Cerebellar nuclear complex (tissue), 1 donor: ENCODE measurements at places on chromosomes 2 and 18.

DNA sequence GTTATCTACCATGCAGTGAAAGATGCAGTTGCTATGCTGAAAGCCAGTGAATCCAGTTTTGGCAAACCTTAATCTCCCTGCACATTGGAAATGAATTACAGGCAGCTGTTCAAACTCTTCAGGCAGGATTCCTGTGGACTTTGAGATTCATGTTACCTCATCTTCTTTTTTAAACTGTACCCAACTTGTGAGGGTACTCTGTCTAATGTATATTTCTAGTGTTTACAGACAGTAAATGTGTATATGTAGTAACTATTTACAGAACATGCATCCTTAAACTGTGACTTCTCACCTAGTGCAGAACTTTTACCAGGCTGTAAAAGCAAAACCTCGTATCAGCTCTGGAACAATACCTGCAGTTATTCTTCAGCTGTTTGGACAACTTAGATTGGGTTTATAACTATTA is 50.9 kb downstream of the KDM3A start:
- DNase-seq, result no peak

GRCh38 chr2:27762951-27763906 is 8.3 kb upstream of the MRPL33 start:
- no peak for DNase-seq

- DNase-seq, result no peak
Measured at GRCh38 chr18:58516514-58517285, 112.2 kb downstream of the ALPK2 start.

DNA sequence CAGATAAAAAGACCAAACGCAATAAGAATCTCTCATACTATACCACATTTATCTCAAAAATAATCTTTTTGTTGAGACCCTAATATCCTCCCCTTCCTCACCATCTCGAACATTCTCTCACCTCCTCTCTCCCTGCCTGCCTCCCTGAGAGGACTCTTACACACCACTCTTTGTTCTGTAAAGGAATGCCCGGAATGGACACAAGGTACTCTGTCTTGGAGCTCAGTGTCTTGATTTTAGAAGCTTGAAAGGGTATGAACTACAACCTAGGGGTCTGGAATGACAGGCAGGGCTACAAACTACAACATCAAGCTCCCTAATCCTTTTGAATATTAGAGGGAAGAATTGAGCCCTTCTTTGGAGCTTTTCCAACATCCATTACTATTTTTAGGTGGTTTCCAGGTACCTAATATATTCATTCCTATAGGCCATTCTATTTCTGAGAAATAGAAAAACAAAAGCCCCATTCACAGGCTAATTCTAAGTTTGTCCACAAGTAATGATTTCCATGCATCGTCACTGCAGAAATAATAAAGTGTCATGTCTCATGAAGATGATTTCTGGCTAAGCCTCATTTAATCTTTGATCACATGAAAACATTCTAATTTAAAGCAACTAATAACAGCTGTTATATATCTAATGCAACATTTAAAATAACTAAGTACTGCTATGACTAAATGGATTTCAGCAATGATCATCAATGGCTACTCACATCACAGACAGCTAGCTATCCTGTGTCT is 60.6 kb downstream of the LRP2 start:
- DNase-seq, result no peak

DNA sequence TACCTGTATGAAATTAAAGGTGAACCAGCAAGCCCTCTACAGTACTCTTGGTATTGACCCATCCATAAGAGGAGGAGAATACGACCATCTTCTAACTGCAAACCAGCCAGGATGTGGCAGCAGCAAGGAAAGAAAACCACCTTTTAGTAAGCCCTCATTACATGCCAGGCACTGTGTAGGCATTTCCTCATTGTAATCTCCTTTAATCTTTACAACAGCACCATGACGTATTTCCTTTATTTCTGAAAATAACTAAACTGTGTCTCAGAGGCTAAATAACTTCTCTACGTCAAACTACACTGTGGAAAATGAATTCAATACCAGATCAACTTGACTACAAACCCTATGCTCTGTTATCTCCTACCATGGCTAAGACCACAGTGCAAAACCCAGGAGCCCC is 18.2 kb downstream of the WDR35 start:
- no peak for DNase-seq

GRCh38 chr18:79578396-79579260 is 101.0 kb upstream of the CTDP1 start:
- no peak for DNase-seq

DNA sequence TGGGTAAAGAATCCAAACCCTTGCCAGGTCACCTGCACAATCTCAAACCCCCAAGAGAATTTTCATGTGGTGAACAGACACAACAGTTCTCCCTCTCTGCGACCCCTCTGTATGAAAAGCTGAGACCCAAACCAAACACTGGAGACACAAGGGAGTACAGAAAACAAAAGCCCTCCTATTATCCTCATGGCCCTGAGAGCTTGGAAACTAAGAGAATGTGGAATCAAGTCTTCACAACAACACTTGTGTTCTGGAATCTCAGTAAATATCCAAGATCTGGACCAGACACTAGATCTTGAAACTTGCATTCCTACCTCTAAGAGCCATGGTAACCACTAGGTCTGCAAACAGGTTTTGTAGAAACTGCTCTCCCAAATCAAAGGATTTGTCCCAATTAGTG is 50.1 kb upstream of the CCDC150 start:
- no peak for DNase-seq

DNA sequence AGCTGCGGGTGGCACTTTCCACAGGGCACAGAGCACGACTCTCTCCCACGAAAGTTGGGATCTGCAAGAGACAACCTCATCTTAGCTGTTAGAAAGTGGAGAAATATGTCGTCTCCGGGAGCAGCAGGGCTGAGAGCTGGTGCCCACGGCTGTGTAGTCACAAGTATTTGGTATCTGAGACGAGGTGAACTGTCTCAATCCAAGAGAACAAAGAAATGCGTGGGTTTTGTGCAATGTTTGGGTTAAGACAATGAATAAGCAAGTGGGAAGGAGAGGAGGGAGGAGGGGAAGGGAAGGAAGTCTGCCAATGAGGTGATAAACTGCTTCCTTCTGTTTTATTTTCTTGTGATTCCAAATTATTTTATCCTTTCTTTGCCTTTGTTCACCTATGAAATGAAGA is 18.0 kb downstream of the DYTN start:
- DNase-seq, result no peak

GRCh38 chr2:178108176-178108575 is 4.1 kb upstream of the RBM45 start:
- DNase-seq, result no peak

- DNase-seq, result no peak
Measured at GRCh38 chr2:140696449-140696848, 1434.4 kb downstream of the LRP1B start.

DNA sequence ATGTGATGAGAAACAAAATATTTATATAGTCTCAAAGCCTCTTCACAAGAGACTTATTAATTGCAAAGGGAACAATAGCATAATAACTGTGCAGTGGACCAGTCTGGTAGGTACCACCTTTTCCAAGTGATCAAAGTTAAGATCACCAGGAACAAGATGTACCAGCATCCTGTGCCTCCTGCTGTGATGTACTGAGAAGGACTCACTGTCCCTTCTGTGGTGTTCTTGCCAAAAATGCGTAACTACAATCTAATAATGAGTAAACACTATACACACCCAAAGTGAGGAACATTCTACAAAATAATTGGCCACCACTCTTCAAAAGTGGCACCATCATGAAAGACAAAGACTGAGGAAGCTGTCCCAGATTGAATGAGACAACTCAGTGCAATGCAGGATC is 14.5 kb downstream of the GNLY start:
- no peak for DNase-seq

DNA sequence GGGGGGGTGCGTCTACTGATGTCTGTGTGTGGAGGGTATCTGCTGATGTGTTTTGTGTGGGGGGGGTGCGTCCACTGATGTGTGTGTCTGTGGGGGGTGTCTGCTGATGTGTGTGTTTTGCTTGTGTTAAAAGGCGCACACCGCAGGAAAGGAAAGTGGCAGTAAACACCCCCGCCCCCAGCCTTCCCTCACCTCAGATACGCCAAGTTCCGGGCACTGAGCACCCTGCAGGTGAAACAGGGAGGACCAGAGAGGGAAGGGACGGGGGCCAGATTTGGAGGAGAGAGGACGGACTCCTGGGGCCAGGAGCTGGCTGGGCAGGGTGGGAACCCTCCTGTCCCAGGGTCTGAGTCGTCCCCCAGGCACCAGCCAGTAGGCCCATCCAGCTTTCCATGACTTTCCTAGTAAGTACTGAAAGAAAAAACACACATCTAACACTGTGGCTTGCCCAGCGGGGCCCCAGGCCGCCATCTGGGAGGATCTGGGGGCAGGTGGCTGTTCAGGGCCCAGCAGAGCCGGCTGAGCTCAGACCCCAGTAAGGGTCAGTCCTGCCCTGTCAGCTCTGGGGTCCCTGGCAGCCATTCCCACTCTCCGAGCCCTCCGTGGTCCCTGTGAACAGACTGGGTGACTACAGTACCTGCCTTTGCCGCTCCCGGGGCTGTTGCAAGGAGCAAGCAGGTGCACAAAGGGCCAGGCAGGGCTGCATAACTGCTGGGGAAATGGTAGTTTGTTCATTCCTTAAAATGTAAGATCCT is 126.9 kb downstream of the NFATC1 start:
- no peak for DNase-seq

DNA sequence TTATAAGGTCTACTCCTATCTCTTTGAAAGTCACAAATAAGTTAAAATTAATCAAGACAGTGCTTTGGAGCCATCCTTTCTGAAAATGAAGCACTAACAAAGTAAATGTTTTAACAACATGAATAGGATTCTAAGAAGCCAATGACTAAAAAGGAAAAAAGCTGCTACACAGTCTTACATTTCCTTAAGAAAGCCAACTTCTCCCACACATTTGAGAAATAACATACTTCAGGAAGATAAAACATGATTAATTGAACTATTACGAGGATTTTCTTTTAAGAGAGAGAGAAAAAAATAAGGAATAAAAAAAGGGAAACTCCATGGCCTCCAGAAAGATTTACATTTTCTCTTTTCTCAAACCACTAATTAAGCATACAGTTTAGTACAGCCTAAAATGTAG is 113.1 kb downstream of the GCA start:
- no peak for DNase-seq

DNA sequence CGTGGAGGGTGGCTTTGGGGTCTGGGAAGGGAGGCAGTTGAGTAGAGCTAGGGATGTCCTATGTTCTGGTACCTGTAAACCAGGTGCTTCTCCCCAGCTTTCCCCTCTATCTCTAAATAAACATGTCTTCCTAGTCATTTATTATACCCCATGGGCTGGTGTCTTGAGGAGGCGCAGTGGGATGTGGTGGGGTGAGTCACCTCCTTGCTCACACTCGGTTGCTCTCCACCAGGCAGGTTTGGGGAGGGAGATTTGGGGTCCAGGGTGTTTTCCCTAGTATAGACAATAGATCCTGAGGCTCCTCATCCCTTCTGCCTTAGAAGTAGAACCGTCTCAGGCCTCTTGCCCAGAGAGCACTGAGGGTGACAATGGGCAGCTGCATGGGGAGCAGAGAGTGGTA is 5.1 kb downstream of the PSD4 start:
- no peak for DNase-seq
